Activated CD4-positive, alpha-beta T cell treated with anti-CD3 and anti-CD28 coated beads, Interleukin-2, amount 50 U/mL, for 1 hour (primary cell): ENCODE measurements at places on chromosomes 3 and 15.

DNA sequence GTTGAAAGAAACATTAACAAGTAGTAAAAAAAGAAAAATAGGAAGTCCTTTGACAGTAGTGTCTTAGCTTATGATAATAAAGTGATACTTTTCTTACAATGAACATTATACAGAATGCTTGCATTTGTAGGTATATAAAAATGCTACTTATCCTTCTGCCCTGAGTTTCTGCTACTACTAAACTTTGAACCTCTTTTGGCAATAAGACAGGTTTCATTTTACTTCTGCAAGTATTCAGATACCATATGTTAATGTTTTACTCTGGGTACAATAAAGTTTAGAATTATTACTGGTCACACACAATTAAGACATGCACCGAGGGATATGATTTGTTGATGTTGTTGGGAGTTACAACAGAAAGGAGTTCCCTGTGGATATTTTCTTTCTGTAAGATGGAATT, 57.9 kb downstream of the NEO1 start:
- no peak for DNase-seq

DNA sequence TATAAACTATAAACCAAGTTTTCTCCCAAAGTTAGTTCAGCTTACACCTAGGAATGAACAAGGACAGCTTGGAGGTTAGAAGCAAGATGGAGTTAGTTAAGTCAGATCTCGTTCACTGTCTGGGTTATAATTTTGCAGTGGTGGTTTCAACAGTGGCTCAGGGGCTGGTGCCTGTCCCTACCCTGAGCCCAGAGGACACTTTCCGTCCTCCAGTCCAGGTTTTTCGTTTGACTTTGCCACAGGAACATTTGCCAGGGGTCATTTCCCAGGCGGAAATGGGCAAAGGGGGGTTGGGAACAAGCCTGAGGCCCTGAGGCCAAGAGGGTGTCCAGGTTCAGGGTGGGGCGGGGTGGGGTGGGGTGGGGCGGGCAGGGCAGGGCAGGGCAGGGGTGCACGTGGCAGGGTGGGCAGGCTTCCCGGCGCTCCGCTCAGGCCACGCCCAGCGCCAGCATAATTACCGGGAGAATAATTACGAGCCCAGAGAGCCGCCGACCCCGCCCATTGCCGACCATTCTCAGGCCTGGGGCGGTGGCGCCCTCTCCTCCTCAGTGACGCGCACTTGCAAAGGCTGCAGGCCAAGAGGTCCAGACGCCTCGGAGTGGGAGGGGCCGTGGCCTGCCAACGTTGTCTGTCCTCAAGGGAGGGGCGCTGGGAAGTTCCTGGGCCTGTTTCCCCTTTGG, 70.4 kb downstream of the KLF13 start:
- no peak for DNase-seq

DNA sequence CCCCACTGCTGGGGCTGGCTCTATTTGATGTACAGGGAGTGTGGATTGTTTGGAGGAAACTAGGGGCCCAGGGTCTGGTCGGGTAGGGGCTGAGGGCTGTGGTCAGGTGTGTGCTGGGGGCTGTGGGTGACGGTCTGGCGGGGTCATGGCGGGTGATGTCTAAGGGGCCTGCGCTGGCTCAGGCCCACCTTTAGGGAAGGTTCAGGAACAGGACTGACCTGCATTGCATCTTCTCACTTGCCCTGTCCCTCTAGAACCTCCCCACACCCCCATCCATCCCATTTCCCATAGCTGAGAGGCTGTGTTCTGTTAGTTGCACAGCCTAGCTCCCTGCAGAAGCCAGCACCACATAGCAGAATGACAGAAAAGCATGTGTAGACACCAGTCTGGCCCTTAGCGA, 39.1 kb downstream of the SCN5A start:
- DNase-seq = no peak

GRCh38 chr3:4898454-4899313, 80.6 kb upstream of the BHLHE40 start:
- no peak for DNase-seq

- no peak for DNase-seq
Measured at GRCh38 chr3:46395766-46396530, 10.9 kb downstream of the CCR5AS start.

DNA sequence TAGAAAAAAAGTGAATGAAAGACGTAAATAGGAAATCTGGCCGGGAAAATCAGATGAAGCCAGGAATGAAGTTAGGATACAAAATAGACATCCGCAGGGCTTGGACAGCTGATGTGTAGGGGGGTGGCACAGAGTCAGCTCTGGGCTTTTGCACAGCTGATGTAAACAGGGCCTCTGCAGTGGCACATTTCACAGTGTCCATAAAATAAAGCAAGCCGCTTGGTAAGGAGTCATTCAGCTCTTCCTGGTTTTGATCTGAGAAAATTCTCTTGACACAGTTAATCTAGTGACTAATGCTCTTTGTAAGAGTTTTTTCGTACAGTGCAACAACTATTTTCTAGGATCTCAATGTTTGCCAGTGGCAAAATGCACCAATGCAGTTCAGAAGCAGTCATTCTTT, 153.3 kb downstream of the USP13 start:
- no peak for DNase-seq

- DNase-seq = no peak
Measured at GRCh38 chr3:168952551-168952950, 711.0 kb downstream of the MECOM start.

DNA sequence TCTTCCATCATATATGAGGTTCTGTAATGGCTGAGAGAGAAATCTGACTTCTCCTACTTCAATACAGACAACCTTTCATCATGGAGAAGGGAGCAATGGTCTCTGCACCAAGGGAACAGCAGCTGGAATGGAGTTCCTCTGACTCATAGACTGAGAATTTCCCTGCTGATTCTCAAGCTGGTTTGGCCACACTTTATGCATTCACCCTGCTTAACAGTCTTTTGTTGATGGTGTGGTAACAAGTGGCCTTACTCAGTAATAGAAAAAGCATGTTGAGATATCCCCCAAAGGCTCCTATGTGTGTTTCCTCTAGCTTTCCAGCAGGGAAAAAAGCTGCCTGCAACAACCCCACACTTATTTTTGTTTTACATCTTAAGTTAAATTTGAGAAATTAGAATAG, 138.1 kb downstream of the GREM1 start:
- no peak for DNase-seq

DNA sequence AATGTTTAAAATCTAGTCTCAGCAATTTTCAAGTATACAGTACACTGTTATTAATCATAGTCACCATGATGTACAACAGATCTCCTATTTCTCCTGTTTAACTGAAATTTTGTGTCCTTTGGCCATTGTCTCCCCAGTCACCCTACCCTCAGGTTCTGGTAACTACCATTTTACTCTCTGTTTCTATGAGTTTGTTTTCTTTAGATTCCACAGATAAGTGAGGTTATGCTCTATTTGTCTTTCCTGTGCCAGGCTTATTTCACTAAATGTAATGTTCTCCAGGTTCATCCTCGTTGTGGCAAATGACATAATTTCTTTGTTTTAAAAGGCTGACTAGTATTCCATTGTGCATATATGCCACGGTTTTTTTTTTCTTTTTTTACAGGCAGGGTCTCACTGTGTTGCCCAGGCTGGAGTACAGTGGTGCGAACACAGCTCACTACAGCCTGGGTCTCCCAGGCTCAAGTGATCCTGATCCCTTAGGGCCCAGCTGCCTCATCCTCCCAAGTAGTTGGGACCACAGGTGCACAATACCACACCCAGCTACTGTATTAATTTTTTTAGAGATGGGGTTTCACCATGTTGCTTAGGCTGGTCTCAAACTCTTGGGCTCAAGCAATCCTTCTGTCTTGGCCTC, 50.0 kb downstream of the RAB7A start:
- no peak for DNase-seq

GRCh38 chr3:34034840-34035239, 236.4 kb downstream of the PDCD6IP start:
- DNase-seq = no peak

DNA sequence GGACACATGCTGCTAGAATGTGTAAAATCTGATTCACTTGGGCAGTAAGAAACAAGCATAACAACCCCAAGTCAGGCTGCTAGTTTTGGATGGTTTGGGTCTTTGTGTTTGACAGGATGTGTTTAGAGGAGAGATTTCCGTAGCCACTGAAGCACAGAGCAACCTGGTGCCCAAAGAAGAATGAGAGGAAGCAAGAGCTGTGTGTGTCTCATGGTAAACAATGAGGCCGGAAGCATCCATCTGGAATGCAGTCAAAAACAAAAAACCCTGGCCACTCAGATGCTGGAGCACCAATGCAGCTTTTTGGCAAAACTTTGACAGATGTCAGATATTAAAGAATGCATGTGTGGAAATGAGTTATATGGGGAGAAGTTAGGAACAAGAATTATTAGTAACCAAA, 39.4 kb upstream of the SNRK start:
- DNase-seq = no peak

- no peak for DNase-seq
Measured at GRCh38 chr3:30612437-30613132, 6.2 kb downstream of the TGFBR2 start.

DNA sequence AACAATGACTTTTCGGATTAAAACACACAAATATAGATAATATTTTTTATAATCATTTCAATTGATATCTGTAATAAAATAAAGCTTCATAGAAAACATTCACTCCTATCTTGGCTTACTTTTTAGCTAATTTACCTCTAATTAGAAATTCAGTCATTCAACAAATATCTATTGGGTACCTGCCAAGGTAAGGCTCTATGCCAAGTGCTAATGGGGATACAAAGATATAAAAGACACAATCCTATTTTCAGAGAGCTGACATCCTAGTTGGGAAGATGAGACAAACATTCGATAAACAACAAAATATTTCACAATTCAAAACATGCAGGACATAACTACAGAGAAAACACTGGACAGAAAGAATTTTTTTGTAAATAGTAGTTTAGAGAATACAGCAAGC, 63.3 kb downstream of the ULK4 start:
- no peak for DNase-seq

DNA sequence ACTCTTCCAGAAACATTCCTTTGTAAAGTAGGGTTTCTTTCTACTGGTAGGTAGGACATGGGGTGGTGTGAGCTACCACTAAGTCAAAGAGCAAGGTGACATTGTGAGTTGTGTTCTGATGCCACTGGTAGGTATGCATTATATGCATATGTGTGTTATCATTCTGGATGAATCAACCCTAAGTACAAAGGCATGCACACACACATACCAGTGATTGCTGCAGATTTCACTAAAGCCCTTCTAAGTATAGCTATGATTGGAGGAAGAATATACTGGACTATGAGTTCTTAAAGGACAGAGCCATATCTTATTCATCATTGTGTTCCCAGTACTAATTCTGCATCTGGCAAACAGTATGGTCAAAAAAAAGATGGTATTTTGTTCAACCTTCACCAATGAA, 646.0 kb downstream of the AGBL1 start:
- no peak for DNase-seq

- no peak for DNase-seq
Measured at GRCh38 chr3:119343719-119344118, 49.5 kb downstream of the ARHGAP31 start.

DNA sequence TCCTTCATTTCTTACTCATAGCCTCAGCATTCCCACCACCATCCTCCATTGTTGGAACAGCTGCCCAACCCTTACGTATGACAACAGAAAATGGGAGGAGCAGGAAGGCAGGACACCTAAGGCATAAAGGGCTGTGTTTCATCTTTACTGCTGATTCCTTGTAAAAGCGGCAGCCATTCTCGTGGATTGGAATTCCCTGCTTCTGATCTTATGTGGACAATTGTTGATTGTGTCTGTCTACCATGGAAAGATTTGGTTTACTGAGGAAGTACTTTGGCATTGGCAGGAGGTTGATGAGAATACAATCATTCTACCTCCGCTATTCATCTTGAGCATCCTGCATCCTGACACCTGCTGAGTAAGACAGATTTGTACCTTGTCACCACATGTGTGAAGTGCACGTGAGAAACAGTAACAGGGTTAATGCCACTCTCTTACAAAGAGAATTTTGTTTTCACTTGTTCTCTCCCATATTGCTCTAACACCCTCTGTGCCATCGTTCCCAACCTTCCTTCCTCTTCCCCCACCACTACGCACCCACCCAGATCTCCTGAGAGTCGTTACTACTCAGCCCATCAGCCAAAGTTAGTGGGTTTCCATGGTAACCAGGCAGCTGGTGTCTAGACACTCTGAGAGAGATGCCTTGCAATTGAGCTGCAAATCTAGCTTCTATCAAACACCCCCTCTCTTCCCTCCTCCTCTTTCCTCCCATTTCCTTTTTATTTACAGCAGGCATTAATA, 75.7 kb downstream of the GAP43 start:
- DNase-seq = no peak

- DNase-seq = no peak
Measured at GRCh38 chr15:29936353-29937049, 114.2 kb upstream of the TJP1 start.

- DNase-seq = no peak
Measured at GRCh38 chr15:49675041-49675440, 54.2 kb downstream of the DTWD1 start.

GRCh38 chr3:67578416-67578815, 76.0 kb downstream of the SUCLG2 start:
- no peak for DNase-seq

DNA sequence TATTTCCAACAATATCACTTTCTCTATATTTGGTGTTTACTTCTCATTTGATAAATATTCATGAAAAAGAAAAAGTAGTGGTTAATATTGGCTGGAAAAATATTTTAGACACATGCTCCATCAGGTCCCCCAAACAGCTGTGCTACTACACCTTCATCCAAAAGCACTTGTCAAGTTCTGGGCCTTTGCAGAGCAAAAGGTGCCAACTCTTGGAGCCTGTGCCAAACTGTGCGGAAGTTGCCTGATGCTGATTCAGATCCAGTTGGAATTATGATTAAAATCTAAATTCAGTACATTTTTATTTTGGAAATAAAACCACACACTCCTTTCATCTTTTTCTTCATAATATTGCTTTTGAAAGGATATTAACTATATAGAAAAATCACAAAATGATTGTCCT, 1497.4 kb upstream of the CADM2 start:
- no peak for DNase-seq

DNA sequence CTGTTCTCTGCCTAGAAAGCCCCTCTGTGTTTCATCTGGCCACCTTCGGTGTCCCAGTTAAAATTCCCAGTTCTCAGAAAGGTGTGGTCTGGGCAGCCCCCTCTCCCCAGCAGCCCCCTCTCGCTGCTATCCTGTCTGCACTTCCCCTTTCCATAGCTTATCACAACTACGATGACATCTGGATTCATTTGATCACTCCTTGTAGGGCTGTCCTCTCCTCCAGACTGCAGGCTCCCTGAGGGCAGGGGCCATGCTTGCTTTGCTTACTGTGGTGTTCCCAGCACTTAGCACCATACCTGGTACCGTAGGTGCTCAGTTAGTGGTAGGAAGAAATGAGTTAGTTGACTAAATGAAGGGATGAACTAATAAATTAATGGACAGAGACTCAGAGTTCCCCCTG, 26.3 kb upstream of the GOLGA6C start:
- no peak for DNase-seq

GRCh38 chr3:193835414-193835813, 242.4 kb downstream of the OPA1 start:
- DNase-seq = no peak

DNA sequence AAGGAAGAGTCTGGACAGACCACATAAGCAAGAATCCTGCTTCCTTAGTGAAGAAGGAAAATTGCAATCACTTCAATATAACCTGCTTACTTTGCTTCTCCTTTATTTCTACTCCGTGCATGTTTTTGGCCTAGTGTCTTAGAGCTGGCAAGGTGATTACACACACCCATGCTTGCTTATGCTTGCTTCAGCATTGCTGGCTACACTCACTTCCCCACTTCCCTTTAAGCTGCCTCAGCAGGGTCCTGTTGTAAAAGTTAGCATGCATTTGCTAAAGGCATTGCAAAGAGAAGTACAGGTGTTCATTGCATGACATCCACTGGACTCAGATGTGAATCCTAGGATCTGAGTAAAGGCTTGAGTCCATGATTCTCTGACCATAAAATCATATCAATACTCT, 47.5 kb upstream of the STT3B start:
- no peak for DNase-seq
